IMR-90 (cell line): ENCODE measurements at places on chromosomes 1 and 21. TPM values are rescaled to one million over a fixed set of nuclear protein-coding genes. Genes with fewer than 3 reads are reported as not detected.

GRCh38 chr1:199223936-199224335, 585.1 kb downstream of the PTPRC start:
- no peaks in the 10 kb centered on the region for H3K4me1 ChIP-seq
- H3K27me3 ChIP-seq, result no peaks in the 10 kb centered on the region
- DNase-seq, result peak; percentile 42
- H3K36me3 ChIP-seq, result no peaks in the 10 kb centered on the region
- no peak overlapping the region for H3K4me3 ChIP-seq

GRCh38 chr1:22376001-22376400, 75.7 kb upstream of the ZBTB40 start:
- peaks cover 52% of the 10 kb centered on the region for H3K27me3 ChIP-seq
- no peak overlapping the region for H3K27ac ChIP-seq
- no peak overlapping the region for H3K4me3 ChIP-seq
- no peak for DNase-seq
- no peaks in the 10 kb centered on the region for H3K36me3 ChIP-seq
- H3K4me1 ChIP-seq, result no peaks in the 10 kb centered on the region

GRCh38 chr1:223038288-223039006, 104.6 kb downstream of the TLR5 start:
- no peak overlapping the region for H3K27ac ChIP-seq
- H3K4me3 ChIP-seq, result no peak overlapping the region
- peaks cover 23% of the 10 kb centered on the region for H3K27me3 ChIP-seq
- H3K4me1 ChIP-seq, result no peaks in the 10 kb centered on the region
- H3K36me3 ChIP-seq, result no peaks in the 10 kb centered on the region

DNA sequence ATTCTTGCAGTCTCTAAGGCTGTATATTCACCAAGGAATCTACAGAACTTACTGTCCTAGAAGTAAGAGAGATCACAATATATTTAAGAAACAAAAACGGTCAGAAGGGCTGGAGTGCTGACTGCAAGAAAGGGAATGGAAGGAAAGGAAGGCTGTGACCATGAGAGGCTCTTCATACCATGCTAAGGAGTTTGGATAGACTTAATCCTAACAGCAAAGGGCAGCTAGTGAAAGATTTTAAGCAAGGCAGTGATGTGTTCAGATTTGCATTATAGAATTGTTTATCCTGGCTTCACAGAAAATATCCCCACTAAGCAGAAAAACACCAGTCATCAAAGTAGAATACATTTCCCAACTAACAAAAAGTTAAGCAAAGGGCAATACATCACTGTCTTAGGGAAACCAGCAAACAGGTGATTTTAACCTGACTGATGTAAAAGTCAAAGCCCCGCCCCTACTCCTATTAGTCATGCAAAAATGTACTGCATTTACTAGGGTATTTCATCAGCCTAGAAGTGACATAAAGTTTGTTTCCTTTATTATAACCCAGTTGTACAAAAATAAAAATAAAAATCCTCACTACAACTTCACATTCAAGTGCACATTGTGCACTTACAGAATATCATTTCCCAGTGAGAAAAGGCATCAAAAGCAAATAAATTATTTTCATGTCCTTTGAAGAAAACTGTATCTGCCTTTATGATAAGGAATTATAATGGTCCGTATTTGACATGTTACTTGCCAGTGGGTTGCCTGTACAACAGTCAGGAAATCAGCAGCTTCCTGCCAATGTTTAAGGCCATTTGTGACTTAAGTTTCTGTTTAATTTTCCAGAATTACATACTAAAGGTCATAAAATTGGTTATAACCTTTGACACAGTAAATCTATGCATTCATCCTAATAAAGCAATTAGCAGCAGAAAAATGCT, 17.2 kb downstream of the JAK1 start:
- H3K27me3 ChIP-seq, result no peaks in the 10 kb centered on the region
- no peaks in the 10 kb centered on the region for H3K36me3 ChIP-seq
- H3K4me3 ChIP-seq, result no peak overlapping the region
- no peak overlapping the region for H3K27ac ChIP-seq

GRCh38 chr1:21693732-21694131, 24.6 kb upstream of the RAP1GAP start:
- DNase-seq, result no peak
- no peaks in the 10 kb centered on the region for H3K27me3 ChIP-seq
- no peaks in the 10 kb centered on the region for H3K4me1 ChIP-seq

- no peak overlapping the region for H3K27ac ChIP-seq
- no peak overlapping the region for H3K4me3 ChIP-seq
Measured at GRCh38 chr21:23127973-23128372, 2129.8 kb downstream of the NCAM2 start.

GRCh38 chr1:214367841-214368240, 86.9 kb downstream of the SMYD2 start:
- no peaks in the 10 kb centered on the region for H3K27me3 ChIP-seq
- H3K4me3 ChIP-seq, result no peak overlapping the region
- peaks cover 49% of the 10 kb centered on the region for H3K36me3 ChIP-seq
- no peak overlapping the region for H3K27ac ChIP-seq
- DNase-seq, result no peak

GRCh38 chr1:234582681-234583301, 27.2 kb downstream of the IRF2BP2 start:
- H3K27ac ChIP-seq, result no peak overlapping the region
- no peaks in the 10 kb centered on the region for H3K36me3 ChIP-seq
- peak; percentile 44 for DNase-seq
- peaks cover 3% of the 10 kb centered on the region; the same call in 1 of the 2 replicates for H3K27me3 ChIP-seq

- no peaks in the 10 kb centered on the region for H3K36me3 ChIP-seq
- no peak overlapping the region for H3K27ac ChIP-seq
- peaks cover 44% of the 10 kb centered on the region for H3K27me3 ChIP-seq
- DNase-seq, result no peak
- no peak overlapping the region for H3K4me3 ChIP-seq
Measured at GRCh38 chr1:54975356-54976108, 4.9 kb upstream of the TMEM61 start.

DNA sequence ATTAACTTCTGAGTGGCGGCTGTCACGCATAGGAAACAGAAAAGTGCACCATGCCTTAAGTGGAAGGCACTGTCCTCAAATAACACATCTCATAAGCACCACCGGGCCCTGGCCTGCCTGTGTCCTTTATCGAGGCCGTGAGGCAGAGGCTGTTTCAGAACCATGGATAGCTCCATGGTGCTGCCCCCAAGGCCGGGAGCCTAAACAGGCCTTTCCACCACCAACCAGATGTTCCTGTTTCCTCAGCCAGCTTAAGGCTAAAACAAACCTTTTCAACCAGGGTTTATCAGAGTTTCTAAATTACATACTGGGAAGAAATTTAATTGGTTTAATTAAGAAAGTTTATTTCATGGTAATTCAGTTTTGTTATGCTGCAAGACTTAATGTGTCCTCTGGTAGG, 114.4 kb downstream of the DMRTA2 start:
- peak; percentile 17 for DNase-seq
- no peaks in the 10 kb centered on the region for H3K36me3 ChIP-seq
- H3K27me3 ChIP-seq, result no peaks in the 10 kb centered on the region
- H3K27ac ChIP-seq, result no peak overlapping the region

DNA sequence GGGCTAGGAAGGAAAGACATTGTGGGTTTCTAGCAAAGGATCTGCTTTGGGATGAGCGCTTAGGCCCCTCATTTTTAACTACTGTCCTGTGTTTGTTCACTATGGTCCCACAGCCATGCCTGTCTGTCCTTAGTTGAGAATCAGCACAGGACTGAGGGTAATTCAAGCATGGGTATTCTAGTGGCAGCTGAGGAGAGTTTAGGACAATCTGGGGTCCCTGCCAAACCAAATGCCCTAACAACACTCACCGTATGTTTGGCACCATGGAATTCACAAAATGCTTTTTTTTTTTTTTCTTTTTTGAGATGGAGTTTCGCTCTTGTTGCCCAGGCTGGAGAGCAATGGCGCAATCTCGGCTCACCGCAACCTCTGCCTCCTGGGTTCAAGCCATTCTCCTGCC, 10.4 kb downstream of the ARHGEF11 start:
- H3K27me3 ChIP-seq, result no peaks in the 10 kb centered on the region
- H3K27ac ChIP-seq, result no peak overlapping the region
- H3K4me3 ChIP-seq, result no peak overlapping the region
- H3K4me1 ChIP-seq, result no peaks in the 10 kb centered on the region
- no peaks in the 10 kb centered on the region for H3K36me3 ChIP-seq

- no peak for DNase-seq
- no peaks in the 10 kb centered on the region for H3K27me3 ChIP-seq
- H3K4me3 ChIP-seq, result no peak overlapping the region
- H3K27ac ChIP-seq, result no peak overlapping the region
- no peaks in the 10 kb centered on the region for H3K36me3 ChIP-seq
Measured at GRCh38 chr1:41103766-41104165, 82.2 kb upstream of the SLFNL1 start.

GRCh38 chr1:68180441-68181164, 51.7 kb downstream of the WLS start:
- H3K4me1 ChIP-seq, result peaks cover 16% of the 10 kb centered on the region
- H3K36me3 ChIP-seq, result peaks cover 12% of the 10 kb centered on the region
- H3K27ac ChIP-seq, result no peak overlapping the region
- no peak for DNase-seq
- no peak overlapping the region for H3K4me3 ChIP-seq

- no peaks in the 10 kb centered on the region for H3K4me1 ChIP-seq
- H3K27me3 ChIP-seq, result no peaks in the 10 kb centered on the region
- DNase-seq, result no peak
Measured at GRCh38 chr1:48792961-48793360, 16.3 kb upstream of the BEND5 start.

CD53 gene
- total RNA-seq, result not detected in 2 replicates

C4BPA gene
- not detected in 2 replicates for total RNA-seq

DISP1 gene
- 4.7 and 5.2 TPM in 2 replicates for total RNA-seq

MARK1 gene
- total RNA-seq, result not detected in 2 replicates

SLAMF7 gene
- not detected in 2 replicates for total RNA-seq

PBX1 gene
- 17.5 and 17.9 TPM in 2 replicates for total RNA-seq
